ENCODE measurements at places on chromosomes 13 and 19.

DNA sequence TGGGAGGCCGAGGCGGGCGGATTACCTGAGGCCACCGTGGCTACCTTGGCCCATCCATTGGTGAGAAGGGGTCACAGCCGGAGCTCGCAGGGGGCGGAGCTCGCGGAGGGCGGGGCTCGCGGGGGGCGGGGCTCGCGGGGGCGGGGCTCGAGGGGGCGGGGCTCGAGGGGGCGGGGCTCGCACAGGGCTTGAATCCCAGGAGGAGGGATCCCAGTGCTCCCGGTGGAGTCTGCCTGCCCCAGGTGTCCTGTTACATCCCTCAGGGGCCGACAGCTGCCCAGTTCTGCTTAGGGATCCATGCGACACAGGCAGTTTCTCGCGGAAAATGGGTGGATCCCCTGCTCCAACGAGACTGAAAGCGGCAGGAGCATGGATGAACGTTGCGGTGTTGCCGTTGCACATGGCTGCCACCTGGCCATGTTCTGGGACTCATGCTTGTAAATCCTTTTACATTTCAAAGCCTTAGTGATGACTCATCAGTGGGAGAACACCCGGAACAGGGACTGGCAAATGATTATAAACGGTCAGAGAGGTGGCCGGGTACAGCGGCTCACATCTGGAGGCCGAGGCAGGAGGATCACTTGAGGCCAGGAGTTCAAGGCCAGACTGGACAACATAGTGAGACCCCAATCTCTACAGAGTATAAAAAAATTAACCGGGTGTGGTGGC, 25.1 kb downstream of the TMPRSS9 start:
- no peak for DNase-seq

GRCh38 chr13:32142956-32143375, 111.4 kb downstream of the FRY start:
- DNase-seq, result no peak

DNA sequence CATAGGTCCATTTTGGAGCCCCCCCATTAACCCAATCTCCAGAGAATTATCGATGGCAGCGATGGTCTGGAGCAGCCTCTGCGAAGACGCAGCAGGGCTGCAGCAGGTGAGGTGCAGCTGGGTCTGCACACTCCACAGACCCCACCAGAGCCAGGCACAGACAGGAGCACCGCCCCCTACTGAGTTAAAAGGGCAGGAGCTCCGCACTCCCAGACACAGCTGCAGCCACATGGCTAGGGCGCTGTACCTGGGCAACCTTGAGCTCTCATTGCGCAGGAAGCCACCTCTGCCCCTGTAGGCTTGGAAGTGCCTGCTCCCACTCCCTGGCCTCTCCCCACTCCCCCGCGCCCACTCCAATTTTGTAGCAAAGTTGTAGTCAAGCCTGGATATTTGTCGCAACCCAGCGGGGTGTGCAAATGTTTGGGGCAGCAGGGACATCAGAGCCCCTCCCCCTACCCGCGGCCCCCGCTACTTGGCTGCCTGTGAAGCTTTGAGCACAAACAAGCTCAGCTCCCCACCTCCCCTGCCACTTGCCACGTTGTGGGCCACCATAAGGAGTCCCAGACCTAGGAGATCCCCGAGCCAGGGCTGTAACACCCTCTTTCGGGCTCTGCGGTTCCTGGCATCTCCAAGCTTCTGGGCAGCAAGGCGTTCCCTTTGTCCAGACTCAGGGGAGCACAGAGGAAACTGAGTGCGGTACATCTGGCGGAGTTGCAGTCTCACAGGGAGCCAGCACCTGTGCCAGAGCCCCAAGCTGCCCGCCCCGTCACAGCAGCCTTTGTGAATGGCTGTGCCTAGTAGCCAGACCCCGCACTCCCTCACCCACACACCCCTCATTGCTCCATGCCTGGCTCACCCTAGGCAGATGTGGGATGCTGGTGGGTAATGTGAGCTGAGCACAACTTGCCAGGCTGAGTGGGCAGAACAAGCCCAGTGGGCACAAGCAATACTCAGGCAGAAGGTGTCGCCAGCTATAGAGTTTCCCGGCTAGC, 949.7 kb upstream of the SLITRK1 start:
- no peak for DNase-seq

DNA sequence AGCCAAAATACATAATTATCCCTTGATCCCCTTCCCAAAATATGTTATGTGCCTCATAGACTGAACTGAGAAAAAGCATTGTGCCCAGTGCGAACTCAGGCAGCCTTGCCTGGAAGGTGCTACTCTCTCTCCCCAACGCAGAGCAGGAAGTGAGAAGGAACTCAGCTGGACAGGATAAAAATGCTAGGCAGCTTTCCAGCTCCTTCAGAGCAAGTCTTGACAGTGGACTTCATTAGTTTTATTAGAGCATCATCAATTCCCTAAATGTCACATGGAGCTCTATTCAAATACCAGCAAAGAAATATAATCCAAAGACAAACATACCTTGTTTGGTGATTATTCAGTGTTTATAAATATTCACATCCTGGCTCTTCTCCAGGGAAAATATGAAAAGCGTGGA, 202.4 kb downstream of the RFC3 start:
- no peak for DNase-seq

GRCh38 chr13:105276571-105276970, 1258.9 kb downstream of the EFNB2 start:
- DNase-seq, result no peak

Measured in stimulated activated CD4-positive, alpha-beta T cell treated with anti-CD3 and anti-CD28 coated beads, Interleukin-4, amount 100 ng/mL, for 48 hours (primary cell).